CD8-positive, alpha-beta memory T cell (primary cell): ENCODE measurements at places on chromosomes 13 and 19.

- no peak for DNase-seq
These were observed 4.4 kb downstream of the CCDC61 start for GRCh38 chr19:45999653-46000121.

DNA sequence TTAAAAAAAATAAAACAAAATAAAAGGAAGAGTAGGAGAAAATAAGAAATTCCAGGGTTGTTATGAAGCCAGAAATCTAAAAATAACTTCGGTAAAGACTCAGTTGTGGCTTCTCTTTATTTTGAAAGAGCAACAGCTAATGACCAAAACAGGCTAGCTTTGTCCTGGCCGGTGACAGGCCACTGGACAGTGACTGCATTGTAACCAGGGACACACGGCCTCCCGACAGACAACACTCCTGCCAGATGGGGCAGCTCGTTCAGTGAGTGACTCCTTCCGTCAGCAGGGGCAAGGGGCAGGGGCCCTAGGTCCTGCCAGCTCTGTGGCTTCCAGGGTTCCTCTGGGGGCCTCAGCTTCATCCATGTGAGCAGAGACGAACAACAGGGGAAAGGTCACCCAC is 173.4 kb downstream of the KATNAL1 start:
- DNase-seq, result no peak

- DNase-seq, result peak; percentile 39
These were observed 2.9 kb downstream of the LDLR start for GRCh38 chr19:11092181-11092538.

- no peak for DNase-seq
These were observed 27.7 kb downstream of the MLLT1 start for GRCh38 chr19:6252066-6252465.

DNA sequence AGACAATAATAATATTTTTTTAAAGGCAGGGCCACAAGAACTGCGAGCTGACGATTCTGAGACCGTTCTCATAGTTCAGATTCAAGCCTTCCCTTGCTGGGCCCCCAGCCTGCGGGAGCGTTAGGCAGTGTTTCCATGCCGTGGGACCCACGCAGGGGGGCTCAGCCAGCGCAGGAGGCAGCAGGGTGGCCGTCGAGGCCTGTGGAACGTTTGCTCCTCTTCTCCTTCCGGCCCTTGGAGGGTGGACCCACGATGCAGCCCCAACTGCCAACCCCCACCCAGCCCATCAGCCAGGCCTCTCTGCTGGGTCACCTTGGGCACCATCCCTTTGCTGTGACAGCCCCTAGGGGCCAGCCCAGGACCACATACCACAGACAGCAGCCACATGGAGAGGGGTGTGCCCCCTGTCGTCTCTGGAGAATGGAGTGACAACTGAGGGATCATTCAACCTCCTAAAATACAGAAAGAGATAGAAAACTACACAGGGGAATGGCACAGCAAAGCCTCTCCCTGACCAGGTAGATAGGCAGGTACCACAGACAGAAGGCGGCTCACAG is 46.8 kb downstream of the PDCD5 start:
- no peak for DNase-seq

DNA sequence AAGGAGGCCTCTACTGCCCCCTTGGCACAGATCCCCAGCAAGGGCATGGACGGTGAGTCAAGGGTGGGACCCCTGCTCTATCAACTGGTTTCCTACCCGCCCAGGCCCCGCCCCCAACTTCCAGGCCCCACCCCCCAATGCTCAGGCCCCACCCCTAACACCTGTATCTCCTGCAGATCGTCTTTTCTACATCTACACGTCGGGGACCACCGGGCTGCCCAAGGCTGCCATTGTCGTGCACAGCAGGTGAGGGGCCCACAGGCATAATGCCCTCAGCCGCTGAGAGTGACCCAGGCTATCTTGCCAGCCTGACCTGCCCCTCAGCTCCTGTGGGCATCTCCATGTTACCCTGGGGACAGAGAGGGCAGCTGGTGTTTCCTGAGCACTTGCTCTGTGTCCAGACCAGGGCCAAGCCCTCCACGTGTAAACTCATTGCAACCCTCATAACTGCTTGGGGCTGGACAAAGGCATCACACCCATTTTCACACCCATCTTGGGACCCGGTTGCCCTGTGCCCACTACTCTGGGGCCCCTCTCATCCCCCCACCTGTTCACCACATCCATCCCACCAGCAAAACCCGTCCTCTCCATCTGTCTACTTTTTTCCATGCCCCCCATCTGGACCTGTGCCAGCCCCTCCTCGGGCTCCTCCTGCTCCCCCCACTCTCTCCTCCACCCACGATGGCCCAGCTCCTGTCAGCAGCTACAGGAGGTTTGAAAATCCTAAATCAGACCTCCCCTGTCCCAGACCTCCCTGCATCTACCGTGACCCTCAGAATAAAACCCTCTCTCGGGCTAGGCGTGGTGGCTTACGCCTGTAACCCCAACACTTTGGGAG is 17.2 kb downstream of the SLC27A1 start:
- DNase-seq, result no peak

GRCh38 chr19:36051637-36052036 is 2.4 kb downstream of the THAP8 start:
- no peak for DNase-seq

DNA sequence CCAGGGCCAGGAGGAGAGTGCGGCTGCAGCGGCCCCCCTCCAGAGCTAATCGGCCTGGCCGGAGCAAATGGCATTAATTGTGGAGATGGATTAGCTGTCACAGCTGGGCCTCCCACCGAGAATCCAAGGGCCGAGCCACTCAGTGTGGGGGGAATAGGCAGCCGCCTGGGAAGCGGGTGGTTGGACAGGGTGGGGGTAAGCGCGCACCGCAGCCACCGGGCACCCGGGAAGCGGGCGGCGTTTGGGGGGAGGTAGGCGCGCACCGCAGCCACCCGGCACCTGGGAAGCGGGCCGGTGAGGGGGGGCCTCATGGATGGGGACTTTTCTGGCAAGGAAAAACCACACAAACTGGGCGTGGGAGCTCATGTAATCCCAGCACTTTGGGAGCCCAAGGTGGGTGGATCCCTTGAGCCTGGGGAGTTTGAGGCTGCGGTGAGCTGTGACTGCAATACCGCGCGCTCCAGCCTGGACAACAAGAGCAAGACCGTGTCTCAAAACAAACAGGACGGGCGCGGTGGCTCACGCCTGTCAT is 9.7 kb downstream of the R3HDM4 start:
- DNase-seq, result no peak

GRCh38 chr13:58687148-58687547 is 1055.6 kb downstream of the PCDH17 start:
- DNase-seq, result no peak

DNA sequence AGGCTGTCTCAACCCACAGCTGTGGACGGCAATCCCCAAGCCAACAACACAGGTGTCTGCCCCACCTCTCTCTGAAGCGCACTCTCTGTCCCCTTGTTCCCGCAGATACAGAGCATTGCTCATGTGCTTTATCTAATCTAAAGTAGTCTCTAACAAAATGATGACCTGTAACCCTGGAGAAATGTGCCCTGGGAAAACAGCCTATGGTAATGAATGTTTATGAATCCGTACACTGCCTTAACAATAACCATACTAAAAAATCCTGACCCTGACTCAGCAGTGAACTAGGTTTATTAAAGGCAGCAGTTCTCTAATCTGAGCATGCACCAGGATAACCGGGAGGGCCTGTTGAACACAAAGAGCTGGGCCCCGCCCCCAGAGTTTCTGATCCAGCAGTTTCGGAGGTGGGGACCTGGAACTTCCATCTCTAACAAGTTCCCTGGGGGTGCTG is 50.7 kb upstream of the SLC15A1 start:
- no peak for DNase-seq

DNA sequence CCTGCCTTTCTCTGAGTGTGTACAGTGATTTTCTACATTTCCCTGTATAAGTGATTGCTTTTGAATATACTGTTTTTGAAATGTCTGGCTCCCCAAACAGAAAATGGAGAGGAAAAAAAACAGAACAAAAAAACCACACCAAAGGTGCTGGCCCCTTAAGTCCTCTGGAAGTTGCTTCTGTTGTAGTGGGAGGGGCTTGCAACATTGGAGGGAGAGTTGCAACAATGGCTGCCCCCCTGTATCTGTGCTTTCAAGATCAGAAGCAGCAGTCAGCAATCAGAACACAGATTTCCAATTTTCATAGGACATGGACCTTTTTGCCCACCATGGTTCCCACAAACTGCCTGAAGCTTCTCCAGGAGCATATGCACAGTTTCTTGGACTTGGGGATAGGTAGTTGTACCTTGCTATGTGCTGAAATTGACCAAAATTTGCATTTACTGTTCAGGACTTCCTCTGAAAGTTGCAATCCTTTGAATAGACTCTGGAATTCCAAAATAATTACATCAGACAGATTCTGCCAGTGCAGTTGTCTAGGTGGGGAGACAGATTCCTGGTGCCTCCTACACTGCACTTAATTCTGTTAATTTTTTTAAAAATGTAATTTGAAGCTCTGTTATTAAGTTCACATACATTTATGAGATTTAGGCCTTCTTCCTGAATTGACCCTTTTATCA is 13.8 kb downstream of the BIVM start:
- no peak for DNase-seq

GRCh38 chr19:6098574-6098973 is 11.7 kb downstream of the RFX2 start:
- DNase-seq, result no peak

DNA sequence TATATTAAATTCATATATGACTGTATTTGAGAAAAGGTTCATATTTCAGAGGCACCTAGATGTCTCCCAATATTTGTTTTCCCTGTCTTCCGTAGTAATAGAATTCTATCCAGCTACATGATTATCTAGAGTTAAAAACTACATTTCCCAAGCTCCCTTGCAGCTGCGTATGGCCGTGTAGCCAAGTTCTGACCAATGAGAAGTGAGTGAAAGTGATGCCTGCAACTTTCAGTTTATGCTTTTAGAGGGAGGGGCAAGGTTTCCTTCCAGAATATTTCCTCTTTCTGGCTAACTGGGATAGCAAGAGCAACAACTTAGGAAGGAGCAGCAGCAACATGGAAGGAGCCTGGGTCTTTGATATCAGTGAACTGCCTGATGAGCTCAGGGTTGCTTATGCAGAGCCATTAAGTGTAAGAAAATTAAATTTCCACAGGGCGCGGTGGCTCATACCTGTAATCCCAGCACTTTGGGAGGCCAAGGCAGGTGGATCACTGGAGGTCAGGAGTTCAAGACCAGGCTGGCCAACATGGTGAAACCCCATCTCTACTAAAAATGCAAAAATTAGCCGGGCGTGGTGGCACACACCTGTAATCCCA is 23.2 kb upstream of the CYP2A13 start:
- no peak for DNase-seq

DNA sequence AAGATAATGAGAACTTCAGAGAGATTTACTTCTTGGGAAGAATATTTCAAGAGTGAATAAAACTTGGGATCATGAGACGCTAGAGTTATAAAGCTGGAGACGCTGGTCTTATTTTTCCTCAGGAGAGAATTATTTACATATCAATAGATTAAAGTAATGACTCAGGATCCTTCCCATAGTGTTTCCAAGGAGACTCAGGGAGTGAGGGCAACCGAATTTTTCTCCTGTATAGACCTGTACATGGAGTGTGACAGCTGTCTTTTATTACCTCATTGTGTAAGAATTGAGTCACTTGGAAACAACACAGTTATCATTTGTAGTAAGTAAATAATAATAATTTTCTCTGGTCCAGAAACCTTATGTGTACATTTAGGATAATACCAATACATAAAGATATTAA is 1905.5 kb downstream of the OLFM4 start:
- no peak for DNase-seq

DNA sequence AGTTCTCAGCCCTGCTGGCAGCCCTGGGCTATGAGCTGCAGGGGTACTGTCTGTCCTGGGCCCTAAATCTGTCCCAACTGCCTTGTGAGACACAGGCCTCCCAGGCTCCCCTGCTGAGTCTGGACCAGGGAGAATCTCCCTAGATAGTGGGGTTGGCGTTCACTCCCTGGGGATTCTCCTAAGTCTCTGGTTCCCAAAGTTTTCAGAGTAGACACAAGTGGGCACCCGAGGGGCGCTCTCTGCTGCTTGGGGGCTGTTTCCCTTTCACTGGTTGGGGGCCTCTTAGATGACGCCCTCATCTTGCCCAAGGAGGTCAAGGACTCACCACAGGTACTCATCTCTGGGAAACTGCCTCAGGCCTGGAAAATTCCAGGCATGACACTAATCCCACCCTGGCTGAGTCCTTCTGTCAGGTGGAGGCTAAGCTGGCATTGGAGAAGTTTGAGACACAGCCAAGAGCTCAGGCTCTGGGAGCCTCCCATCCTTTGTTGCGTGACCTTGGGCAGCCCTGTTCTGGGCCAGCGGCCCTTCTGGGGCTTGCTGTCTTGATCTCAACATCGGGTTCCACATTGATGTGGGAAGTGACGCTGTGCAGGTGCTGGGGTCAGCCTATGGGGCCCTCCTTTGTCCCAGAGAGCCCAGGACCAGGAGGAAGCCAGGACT is 3.9 kb downstream of the RPL18A start:
- no peak for DNase-seq

GRCh38 chr13:80263745-80264513 is 77.0 kb downstream of the SPRY2 start:
- no peak for DNase-seq
